ENCODE measurements at places on chromosomes 3 and 15.

DNA sequence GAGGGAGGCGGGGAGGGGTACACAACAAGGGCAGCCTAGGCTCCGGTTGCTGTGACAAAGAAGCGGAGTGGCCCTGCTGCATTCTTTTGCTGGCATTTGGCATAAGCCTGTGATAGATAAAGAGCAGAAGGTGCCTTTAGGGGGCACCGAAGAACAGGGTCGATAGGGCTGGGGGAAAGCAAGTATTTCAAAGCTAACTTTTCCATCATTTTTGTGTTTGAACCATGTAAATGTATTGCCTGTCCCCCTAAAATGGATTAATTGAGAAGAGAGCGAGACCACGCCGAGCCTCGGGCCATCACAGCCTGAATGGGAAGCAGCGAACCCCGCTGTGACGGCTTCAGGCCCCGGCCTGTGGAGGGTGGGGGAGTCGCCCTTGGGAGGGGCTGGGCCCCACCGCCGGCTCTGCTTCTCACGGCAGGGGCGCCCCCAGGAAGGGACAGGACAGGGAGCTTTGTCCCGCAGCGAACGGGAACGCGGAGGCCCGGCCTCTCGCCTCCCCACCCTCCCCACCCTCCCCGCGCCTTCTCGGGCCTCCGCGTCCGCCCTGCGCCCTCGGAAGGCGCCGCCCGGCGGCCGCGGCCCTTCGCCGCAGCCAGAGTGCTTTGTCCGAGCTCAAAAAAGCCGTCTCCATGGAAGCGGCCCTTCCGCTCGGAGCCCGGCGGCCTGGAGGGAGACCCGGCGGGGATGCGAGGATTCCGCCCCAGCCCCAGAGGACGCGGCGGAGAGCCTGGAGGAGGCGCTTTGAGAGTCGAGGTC lies 32.4 kb upstream of the ALDH1L1 start:
- DNase-seq, result no peak

DNA sequence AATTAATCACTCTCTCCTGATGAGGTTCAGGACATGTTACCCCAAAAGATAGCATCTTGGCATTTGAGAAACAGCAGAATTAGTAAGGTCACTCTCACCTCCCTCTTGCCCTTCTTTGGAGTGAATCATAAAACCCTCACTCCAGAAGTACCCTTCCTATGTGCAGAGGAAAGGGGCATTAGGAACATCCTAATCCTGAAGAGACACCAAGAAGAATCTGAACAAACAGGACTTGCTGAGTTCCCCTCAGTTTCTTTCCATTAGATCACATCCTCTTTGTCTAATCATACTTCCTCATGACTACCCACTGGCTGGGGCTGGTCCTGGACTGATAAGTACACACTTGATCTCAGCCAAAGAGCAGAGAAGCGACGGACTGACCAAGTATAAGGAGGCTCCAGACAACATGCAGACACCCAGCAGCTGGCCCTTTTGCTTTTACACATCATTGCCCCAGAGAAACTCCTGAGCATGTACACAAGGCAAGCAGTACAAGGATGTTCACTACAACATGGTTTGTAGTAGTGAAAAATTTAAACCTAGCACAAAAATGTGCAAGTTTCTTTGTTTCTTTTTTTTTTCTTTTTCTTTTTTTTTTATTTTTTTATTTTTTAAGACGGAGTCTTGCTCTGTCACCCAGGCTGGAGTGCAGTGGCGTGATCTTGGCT lies 15.0 kb upstream of the TM6SF1 start:
- no peak for DNase-seq

- DNase-seq, result no peak
These were observed 19.0 kb upstream of the LRRC58 start for GRCh38 chr3:120368172-120368571.

GRCh38 chr3:47412842-47413520 lies 32.2 kb downstream of the PTPN23 start:
- DNase-seq, result no peak

GRCh38 chr3:84959470-84960271 lies 882 bp downstream of the CADM2 start:
- peak; percentile 1 for DNase-seq

- peak; percentile 10 for DNase-seq
These were observed 7.6 kb upstream of the FOXB1 start for GRCh38 chr15:59996298-59997041.

GRCh38 chr3:143972155-143972504 lies 507 bp downstream of the DIPK2A start:
- no peak for DNase-seq

- DNase-seq, result no peak
These were observed 20.6 kb upstream of the SENP7 start for GRCh38 chr3:101533603-101533968.

DNA sequence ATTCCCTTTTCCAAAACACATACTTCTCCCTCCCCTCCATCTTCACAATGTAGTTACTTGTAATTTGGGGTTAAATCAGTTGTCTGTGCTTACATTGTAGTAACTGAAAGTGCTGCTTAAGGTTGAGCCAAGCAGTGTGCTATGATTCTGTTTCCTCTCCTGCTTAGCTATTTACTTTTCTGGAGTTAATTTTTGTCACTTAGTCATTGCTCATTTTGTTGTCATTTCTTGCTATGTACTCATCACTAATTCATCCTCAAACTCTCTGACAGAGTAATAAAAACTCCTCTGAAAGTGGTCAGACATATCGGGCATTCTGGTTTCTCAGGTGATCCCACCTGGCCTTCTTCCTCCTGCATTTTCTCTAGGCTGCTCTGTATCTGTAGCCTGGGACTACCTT lies 80.7 kb downstream of the PPARG start:
- DNase-seq, result no peak

DNA sequence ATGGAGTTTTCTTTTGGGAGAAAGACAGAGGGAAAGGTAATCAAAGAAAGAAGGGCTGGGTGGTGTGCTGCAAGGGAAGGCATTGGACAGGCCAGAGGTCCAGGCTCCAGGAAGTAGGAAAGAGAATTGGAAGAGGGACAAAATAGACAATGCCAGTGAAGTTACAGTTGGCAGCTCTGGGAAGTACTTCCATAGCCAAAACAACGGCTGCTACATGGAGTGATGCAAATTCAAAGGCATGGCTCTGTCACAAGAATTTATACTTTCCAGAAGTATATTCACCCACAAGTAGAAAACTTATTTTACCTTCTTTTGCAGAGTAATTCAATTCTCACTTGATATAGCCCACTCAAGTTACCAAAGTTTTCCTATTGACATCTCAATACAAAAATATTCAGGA lies 191.5 kb downstream of the TNIK start:
- DNase-seq, result no peak

DNA sequence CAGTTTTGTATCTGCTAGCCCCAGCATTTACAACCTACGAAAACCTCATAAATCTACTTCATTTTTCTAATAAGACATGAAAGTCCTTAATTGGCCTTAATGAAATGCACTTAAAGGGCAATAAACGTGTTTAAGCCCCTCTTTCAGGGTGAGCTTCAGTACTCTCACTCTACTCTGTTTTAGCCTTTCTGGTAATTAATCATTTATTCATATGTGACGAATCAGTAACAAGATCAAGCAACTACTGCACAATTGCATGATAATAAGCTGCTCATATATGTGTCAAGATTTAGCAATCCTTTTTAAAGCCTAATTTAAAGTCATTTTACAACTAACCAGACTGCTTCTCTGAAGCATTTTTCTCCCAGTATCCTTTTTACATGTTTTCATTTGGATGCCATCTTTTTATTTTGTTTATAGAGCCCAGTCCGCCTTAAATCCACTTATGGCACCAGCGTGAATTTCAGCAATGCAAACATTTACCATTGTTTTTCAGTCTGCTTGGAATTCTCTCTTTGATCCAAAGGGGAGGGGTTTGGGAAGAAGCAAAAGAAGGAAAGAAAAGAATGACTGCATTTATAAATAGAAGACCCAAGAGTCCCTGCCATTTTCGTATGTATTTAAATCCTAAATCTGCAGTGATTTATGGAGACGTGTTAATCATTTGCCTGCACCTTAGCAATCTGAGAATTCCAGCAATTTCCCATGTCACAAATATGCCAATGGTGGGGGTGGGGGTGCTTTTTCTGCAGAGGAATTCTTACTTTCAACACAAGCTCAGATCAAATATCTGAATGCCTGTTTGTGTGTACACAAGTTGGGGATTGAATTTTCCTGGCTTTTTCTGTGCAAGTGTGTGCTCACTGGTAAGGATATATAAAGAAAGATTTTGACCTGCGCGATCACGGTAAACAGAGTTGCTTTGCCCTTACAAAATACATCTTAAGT lies 230.8 kb upstream of the TBC1D5 start:
- DNase-seq, result no peak

GRCh38 chr15:78540871-78541743 lies 863 bp downstream of the PSMA4 start:
- peak; percentile 26 for DNase-seq

DNA sequence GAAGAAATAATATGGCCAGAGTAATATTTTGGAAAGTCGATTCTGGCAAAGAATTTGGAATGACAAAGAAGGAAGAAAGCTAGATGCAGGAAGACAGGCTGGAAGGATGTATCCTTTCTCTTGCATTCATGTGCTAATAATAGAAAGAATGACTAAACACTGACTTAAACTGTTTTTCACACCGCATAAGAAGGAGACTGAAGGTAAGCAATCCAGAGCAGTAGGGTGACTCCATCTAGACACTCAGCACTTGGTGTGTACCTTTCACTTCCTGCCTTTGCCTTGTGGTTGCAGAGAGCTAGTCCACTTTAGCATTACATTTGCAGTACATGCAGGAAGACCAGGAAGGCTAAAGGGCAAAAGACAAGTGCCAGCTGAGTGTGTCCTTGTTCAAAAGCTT lies 234.6 kb downstream of the RBMS3 start:
- DNase-seq, result no peak

DNA sequence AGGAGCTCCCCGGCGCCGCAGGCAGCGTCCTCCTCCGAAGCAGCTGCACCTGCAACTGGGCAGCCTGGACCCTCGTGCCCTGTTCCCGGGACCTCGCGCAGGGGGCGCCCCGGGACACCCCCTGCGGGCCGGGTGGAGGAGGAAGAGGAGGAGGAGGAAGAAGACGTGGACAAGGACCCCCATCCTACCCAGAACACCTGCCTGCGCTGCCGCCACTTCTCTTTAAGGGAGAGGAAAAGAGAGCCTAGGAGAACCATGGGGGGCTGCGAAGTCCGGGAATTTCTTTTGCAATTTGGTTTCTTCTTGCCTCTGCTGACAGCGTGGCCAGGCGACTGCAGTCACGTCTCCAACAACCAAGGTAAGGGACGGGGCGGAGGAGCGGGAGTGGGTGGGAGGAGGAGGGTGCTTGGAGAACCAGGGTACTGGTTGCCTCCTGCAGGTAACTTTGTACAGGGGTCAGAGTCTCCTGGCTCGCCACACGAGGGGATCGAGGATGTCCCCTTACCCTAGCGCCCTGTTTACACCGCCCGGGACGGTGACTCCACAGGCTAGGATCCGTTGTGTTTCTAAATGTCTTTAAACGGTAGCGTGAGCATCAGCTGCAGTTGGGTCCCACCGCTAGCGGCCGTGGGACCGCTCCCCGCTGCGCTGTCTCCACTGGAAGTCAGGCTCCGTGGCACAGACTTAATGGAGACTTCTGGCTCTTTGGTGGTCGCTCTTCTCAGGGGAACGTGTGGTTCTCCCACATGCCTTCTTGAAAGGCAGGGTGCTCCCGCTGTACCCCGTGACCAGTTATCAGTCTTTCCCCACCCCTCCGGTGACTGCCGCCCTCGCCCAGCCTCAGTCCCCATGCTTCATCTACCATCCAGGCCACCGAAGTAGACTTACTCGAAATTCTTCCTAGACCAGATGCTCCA lies 515 bp downstream of the EPHA6 start:
- DNase-seq, result no peak

DNA sequence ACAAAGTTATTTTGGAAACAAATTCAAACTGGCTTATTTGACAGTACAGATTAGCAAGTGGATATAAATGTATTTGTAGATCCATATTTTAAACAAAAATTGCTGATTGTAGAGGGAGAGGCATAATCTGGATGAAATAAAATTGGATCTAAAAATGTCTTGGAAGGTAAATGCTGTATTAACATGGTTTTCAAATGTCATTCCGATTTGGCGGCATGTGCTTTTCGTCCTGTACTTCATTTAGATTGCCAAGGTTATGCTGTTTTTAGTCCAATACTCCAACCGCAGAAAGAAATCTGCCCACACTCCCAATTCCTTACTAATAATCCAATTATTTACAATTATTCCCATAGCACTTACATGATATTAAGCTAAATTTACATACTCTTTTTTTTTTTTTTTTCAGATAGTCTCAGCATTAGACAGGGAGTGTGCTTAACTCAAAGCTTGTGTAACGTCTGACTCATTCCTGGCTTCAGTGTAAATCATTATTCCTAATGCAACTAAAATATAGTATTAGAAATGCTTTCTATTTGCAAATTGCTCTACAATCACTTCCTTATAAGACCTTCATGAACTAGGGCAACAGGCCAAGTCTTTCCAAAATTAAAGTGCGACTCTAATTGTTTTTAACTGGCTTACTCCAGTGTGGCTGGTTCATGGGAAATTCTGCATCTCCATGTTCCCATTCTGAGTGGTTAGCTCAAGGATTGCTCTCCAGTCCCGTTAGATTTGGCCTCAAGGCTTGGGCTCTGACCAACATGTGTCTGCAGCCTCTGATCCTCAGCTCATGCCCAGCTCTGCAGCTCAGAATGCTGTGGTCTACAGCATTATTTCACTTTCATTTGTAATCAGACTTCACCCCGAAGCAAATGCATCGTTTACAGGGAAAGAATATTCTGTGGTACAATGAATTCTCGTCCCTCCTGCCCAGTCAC lies 103.9 kb downstream of the FBN1 start:
- DNase-seq, result no peak

GRCh38 chr15:89132611-89133507 lies 44.6 kb downstream of the ABHD2 start:
- no peak for DNase-seq

- DNase-seq, result no peak
These were observed 13.6 kb downstream of the GMNC start for GRCh38 chr3:190848870-190849269.

DNA sequence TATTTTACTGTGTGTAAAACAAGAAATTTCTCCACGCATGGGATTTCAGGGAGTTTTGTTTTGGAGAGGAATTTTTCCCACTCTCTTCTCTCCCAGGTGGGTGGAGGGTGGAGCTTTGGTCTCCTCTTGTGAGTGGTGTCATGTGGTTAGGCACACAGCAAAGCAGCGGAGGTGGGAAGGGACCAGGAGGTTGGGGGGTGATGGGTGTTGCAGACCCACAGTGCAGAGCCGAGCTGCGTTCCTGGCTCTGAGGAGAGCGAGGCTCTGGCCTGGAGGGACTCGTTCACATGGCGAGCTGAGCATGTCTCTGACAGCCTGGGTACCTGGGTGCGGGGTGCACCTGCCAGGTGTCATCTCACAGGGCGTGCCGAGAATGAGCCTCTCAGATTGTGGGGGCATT lies 87.8 kb downstream of the RYR3 start:
- DNase-seq, result no peak

- no peak for DNase-seq
These were observed 52.9 kb upstream of the LIMD1 start for GRCh38 chr3:45541326-45542321.

- no peak for DNase-seq
These were observed 49.5 kb downstream of the ITGA11 start for GRCh38 chr15:68382286-68383007.

GRCh38 chr15:27582726-27583410 lies 516.2 kb downstream of the OCA2 start:
- no peak for DNase-seq

- no peak for DNase-seq
These were observed 80.2 kb upstream of the SPATA12 start for GRCh38 chr3:56980243-56980642.
